ENCODE measurements at places on chromosomes 11 and 22. TPM values are rescaled to one million over a fixed set of nuclear protein-coding genes. Genes with fewer than 3 reads are reported as not detected.

DNA sequence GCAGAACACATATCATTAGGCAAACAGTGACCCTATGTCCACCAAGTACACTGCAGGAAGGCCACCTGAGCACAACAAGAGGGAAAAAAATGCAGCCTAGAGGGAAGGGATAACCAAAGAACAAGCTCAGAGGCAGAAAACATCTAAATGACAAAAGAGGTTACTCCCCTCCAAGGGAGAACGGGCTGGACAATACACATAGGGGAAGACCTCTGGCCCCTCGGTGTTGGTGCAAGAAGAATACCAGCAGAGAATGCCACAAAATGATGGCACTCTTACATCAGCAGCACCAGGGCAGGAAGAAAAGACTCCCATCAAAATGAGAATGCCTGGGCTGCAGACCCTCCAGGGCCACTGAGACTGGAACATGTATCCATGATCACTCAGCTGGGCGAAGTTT, 66.6 kb upstream of the OPCML start:
- no peak for ATAC-seq

- ATAC-seq, result no peak
Observed at GRCh38 chr11:128298271-128298670, 289.1 kb downstream of the ETS1 start.

DNA sequence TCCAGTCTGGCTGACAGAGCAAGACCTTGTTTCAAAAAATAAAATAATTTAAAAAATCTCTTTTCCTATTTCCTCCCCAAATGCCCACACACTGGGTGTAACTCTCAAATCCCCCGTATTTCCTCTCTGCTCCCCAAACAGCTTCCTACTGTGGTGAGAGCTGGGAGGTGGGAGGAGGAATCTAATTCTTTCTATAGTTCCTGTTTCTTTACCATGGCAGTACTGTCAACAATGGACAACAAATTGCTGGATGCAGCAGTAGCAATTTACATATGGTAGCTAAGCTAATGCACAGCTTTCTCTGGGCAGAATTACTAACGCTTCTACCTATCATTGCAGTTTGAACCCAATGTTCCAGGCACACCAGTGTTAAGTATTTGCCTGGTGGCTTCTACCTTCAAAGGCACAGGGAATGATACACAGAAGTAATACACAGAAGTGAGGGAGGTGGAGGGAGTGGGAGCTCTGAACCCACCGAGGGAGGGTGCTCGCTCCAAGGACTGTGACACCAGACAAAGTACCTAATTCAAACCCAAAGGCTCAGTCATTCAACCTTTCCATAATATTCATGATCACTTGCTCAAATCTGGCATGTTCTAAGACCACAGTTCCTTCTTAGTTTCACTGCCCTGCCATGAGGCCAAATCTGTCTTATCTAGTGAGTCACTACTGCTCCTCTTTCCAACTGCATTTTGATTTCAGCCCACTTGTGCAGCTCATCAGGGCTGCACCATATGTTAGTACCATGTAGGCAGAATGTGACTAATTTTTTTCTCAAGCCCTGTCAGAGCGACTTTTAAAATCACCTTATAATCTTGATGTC, 37.9 kb downstream of the CELF1 start:
- peak; percentile 22 for ATAC-seq

DNA sequence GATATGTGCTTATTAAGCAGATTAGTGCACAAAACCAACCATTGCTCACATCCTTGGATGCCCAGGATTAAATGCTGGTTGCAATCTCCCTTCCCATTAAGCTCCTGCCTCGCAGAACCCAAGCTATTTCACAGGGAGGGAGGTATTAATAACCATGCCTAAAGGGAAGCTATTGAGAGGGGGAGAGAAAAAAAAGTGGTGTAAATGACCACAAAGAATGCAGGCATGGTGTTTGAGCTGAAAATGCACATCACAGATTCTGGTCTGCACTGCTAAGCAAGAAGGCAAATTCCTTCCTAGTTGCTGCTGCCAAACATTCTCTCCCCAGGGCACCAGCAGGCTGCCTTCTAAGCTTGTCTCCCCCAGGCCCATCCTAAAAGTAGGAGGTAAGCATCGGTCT, 92.0 kb upstream of the ISX start:
- ATAC-seq, result no peak

- ATAC-seq, result peak; percentile 57
Observed at GRCh38 chr11:116791002-116791812, 472 bp downstream of the APOA5 start.

DNA sequence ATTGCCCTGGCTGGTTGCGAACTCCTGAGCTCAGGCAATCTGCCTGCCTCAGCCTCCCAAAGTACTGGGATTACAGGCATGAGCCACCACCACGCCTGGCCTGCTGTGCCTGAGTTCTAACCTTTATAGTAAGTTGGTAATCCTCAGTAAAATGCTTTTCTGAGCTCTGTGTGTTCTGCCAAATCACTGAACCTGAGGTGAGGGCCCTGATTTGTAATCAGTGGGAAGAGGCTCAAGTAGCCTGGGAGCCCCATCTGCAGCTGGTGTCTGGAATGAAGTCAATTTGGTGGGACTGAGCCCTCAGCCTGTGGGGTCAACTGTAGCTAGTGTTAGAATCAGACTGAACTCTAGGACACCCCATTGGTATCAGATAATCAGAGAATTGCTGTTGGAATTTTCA, 72.6 kb upstream of the PARVG start:
- ATAC-seq, result no peak

- ATAC-seq, result no peak
Observed at GRCh38 chr22:44616461-44616860, 85.5 kb upstream of the PRR5 start.

DNA sequence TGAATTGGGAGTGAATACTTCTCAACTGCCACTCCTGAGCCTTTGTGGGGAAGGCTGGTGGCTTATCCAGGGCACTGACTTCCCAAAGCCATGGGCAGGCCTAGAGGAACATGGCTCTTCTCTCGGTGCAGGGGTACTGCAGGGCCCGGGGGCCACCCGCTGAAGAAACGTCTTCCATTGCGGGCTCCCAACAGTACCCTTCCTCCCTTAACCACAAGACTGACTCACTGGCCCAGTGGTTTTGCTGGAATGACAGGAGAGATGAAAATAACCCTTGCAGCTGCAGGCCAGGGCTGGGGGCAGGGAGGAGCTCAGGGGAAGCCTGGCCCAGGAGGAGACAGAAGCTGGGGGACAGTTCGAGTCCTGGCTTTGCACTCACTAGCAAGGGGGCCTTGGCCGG, 13.5 kb downstream of the TXN2 start:
- no peak for ATAC-seq

GRCh38 chr11:123450623-123451022, 20.6 kb downstream of the GRAMD1B start:
- no peak for ATAC-seq

- ATAC-seq, result no peak
Observed at GRCh38 chr11:42923651-42924050, 388.1 kb upstream of the API5 start.

DNA sequence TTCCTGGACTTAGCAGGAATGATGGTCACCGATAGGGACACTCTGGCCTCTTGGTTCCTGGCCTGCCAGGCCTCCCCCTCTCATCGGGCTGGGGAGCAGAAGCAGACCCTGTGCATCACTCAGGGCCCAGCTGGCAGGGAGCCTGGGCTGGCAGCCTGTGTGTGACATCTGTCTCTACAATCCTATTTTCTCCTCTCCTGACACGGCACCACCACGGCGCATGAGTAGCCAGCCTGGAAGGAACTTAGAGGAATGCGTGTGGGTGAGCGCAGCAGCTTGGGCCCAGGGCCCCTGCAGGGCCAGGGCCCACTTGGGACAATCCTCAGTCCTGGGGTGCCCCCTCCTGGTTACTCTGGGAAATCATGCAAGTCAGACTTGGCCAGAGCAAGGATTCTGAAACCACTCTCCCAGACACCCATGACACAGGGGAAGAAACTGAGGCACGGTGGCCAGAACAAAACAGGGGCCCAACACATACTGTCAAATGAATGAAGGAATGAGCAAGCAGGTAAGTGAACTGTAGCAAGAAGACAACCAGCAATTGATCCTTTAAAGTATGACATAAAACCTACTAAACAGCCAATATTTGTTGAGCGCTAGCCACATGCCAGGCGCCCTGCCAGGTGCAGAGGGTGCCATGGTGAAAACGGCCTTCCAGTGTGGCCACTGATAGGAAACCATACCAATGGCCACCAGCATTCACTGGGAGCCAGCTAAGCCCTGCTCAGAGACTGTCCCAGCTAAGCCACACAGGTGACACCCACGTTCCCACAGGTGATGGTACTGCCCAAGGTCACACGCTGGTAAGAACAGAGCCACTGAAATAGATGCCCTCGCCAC, 13.3 kb downstream of the RSPH14 start:
- peak; percentile 66 for ATAC-seq

DNA sequence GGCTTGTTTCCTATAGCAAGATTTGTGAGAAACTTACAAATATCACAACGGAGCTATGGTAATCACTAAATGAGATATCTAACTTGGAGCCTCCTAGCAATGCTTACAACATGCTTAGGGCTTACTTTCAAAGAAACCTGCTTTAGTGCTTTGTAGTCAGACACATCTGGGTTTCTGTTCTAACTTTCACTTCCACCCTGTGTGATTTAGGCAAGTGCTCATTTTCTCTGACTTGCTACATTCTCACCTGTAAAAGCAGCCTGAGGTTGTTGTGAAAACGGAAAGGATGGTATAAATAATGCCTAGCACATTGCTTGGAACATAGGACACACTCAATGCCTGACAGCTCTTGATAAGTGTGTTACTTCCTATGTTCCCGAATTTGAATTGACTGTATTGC, 45.6 kb downstream of the LRRC4C start:
- no peak for ATAC-seq

DNA sequence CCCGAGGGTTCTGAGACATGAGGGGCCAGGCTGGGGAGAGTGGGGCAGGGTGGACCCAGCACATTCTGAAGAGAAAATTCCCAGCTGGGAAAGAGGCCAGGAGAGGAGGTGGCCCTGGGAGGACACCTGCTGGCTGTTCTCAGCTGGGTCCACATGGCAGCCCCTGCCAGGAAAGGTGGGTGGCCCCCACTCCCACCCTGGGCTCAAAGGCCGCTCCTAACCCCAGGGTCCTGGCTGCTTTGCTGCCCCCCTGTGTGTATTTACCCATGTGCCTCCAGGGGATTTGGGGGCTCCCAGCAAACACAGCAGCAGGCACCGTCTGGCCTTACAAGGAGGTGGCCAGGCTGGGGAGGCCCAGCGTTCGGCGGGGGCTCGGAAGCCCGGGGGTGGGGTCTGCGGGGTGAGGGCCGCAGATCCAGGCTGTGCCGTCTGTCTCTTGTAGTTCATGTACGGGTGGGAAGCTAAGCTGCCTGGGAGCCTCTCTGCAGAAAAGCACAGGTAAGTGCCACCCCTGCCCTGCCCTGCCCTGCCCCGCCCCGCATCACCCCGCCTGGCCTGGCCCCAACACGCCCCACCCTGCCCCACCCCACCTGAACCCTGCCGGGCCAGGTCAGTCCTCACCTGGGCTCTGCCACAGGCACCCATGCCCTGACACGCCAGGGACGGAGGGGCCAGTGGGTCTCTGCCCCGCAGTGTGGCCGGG, 10.6 kb downstream of the MUC5B start:
- peak; percentile 74 for ATAC-seq

DNA sequence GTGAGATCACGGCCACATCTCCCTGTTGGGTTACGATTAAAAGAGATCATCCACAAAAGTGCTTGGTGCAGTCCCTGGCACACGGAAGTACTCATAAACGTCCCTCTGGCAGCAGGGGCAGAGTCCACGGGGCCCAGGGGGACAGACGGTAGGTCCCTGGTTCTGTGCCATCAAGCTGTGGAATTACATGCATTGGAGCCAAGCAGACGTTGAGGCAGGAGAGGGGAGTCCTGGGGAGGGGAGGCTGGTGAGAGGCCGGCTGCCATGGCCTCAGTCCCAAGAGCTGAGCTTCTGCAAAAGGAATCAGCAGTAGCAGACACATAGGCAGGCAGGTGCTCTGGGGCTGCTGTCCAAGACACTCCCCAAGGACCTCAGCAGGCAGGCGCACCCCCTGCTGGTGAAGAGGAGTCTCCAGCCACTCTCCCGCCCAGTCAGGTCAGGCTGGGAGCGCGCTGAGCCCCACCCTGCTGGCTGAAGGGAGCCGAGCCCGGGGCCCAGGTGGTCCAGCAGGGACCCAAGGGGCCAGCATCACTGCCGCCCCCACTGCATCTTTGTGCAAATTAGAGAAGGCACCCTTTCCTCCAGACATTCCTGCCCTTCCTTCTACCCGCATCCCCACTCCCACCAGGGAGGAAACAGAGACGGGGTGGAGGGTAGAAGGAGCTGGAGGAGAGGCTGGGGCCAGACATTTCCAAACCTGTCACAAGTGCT, 7.6 kb upstream of the KCTD17 start:
- ATAC-seq, result peak; percentile 86

GRCh38 chr11:18490319-18490718, 34.7 kb downstream of the LDHAL6A start:
- ATAC-seq, result peak; percentile 60

GRCh38 chr11:11565636-11566035, 56.2 kb downstream of the GALNT18 start:
- ATAC-seq, result no peak

DNA sequence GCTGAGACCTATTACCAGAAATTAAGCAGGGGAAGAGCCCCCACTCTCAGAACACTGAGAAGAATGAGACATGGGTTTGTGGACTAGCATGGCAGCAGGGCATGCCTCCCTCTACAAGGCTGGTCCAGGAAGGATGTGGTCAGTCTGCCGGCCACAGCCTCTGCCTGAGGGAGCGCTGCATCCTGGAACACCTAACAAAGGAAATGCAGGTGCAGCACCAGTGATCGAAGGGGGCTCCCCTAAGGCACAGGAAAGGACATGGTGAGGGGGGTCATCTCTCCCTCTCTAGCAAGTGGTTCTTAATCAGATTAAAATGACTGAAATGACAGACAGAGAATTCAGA, 40.6 kb upstream of the ARL14EP start:
- peak; percentile 20 for ATAC-seq

DNA sequence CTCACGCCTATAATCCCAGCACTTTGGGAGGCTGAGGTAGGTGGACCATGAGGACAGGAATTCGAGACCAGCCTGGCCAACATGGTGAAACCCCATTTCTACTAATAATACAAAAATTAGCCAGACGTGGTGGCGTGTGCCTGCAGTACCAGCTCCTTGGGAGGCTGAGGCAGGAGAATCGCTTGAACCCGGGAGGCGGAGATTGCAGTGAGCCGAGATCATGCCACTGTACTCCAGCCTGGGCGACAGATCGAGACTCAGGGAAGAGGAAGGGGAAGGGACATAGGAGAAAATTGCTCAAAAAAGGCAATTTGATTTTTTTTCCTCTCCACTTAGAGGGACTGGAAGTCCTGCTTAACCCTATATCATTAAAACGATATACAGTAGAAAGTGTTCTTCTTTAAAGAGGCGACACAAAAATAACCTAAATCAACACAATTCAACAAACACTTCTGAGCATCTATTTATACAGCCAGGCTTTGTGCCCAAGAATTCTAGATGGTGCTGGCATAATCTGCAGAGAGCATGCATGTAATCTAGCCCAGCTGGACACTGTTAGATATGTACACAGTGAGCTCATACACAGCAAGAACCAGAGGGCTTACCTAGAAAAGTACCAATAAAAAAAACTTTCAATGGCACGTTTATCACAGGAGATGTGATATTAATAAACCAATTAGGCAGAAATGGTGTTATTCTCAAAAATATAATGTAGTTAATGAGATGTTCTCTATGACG, 20.9 kb upstream of the DENND5A start:
- ATAC-seq, result no peak

The CFAP300 gene
- total RNA-seq, result 0.80 TPM
